ENCODE measurements at places on chromosomes 16 and 17.

DNA sequence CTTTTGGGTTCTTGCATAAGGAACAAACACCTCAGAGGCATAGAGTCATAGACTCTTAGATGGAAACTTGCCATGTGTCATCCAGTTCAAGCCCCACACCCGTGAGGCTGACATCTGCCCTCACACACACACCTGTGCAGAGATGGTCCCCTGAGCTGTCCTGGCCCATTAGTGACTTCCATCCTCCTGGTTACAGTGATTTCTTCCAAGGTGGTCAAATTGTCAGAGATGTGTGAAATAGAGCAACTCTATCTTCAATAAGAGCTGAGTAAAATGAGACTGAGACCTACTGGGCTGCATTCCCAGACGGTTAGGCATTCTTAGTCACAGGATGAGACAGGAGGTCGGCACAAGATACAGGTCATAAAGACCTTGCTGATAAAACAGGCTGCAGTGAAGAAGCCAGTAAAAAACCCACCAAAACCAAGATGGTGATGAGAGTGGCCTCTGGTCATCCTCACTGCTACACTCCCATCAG is 342.2 kb upstream of the TNRC6C start:
- DNase-seq = no peak

DNA sequence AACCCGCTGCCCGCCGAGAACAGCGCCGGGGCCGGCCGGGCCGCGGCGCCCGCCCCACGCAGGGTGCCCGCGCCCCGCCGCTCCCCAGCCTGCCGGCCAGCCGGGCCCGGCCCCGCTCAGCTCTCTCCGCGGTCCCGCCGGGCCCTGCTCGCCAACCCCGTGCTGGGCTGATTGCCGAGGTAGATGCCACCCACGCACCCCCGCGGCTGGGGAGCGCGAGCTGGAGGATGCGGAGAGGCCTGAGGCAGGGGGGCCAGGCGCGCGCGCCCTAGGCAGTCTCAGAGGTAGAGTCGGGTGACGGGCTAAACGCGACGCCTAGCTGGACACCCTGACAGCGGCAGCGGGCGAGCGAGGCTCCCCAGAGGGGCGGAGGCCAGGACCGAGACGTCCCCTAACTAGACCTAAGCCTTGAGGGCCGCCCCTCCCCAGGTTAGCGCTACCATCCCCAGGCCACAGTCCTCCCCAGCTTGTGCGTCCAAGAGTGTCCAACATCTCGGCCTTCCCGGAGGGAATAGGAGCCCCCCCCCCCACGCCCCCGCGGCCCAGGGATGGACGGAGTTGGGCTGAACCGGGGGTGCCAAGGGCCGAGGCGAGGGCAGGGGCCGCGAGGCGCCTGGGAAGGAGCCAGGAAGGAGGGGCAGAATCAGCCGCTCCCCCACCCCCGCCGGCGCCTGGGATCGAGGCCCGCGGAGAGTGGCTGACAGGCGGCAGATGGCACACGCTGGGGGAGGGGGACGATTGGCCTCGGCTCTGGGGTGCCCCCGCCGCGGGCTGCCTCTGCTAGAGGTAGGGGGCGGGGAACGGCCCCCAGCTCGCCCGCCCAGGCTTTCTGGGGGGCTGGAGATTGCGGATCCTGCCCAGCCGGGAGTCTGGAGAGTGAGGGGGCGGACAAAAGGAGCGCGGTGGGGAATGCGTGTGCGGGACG is 2.5 kb upstream of the ZNF423 start:
- no peak for DNase-seq

DNA sequence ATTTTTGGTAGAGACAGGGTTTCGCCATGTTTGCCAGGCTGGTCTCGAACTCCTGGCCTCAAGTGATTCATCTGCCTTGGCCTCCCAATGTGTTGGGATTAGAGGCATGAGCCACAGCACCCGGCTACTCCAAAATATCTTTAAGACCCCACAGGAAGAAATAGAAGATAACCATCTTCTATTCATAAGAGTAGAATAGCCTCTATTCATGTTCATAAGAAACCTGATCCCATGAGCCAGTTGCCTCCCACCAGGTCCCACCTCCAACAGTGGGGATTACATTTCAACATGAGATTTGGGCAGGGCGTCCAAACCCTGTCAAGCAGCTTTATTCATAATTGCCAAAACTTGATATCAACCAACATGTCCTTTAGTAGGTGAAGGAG is 13.9 kb upstream of the TMC7 start:
- DNase-seq = no peak

DNA sequence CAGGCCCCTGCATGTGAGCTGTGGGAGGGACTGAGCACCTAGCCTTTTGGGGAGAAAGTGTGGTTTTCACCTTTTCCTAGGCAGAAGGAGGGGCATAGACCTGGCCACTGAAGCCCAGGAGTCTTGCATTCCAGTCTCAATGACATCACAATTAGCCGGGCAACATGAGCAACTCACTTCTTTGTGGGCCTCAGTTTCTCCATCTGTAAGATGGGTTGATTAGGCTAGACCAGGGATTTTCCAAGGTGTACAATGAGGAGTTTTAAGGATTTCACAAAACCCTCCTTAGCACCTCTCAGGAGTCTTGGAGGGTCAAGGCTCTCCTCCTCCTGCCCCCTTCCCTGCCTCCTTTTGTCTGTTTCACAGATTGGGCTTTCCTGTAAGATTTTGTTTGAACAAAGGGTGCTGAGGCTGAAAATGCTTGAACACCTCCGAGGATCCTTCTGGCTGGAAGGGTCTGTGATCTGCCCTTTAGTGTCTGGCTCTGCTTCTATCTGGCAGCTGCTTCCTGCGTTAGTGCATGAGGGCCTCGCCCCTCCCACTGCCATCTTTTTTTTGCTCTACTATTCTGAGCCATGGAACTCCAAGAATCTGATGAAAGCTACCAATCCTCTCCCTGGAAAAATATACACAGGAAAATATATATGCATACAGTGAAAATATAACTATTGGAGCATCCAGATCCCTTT is 52.4 kb upstream of the ETV4 start:
- DNase-seq = no peak

DNA sequence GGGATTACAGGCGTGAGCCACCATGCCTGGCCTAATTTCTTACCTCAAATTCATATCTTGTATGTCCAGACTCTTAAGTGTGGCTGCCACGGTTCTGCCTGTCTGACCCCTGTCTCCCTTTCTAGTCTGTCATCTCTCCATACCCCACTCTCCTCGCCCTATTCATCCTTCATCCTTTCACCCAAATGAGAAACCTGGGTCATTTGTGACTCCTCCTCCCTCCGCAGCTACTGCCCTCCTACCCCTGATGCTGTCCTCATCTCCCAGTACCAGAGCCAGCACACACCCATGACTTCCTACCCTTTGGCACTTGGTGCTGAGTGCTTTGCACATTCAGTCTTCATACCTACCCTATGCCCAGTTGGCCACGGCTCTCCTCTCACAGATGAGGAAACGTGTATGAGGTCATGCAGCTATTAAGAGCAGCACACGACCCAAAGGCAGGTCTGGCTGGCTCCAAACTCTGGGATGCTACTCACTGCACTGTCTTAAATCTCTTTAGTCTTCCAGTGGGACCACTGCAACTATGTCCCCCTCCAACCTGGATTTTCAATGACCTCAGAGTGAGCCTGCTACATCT is 1.6 kb downstream of the SPATA32 start:
- no peak for DNase-seq

GRCh38 chr17:7042501-7043181 is 1.3 kb downstream of the SLC16A11 start:
- no peak for DNase-seq

DNA sequence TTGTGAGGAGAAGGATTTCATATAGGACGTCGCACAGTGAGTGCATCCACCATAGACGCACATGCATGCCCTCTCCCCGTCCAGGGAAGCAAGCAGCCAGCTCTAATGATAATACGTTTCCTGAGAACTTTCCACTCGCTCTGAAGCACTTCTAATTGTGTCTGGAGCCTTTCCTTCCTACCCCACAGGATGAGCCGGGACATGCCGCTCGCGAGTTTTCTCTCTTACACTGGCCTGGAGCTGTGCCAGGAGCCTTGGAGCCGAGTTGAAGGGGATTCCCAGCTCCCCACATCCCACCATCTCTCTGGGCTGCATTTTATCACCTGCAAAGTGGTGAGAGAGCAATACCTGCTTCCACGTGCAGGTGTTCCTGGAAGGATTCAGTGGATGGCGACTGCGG is 368.1 kb downstream of the C16orf95 start:
- no peak for DNase-seq

DNA sequence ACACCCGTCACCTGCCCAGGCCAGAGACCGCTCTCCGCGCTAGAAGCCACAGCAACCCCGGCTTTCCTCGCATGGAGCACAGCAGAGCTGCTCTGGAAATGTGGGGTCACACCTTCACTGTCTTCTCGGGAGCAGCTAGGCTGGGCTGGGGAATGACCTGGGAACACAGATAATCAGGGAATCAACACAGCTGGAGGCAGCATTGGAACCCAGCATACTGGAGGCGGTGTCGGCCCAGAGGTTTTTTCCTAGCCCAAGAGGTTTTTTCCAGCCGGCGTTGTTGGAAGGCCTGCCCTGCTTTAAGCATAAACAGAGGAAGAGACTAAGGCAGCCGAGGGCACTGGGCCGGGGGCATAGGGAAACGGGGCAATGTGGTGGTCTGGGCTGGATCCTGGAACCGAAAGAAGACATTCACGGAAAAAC is 791 bp upstream of the PLD6 start:
- no peak for DNase-seq

DNA sequence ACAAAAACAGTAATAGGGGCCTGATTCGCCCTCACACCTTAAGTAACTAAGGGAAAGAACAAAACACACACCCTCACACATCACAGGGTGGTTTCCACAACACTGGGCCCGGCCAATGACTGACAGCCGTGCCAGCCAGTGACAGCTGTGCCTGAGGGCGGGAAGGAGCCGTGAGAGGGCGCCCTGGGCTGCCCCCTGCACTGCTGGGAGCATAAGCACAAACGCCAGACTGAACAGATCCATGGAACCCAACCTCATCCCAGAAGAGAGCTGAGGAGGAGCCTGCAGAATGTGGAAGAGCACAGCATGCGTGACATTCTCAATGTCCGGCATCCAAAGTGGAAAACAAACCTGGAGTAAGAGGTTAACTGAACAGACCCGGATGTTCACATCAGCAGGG is 16.0 kb downstream of the CSNK1D start:
- no peak for DNase-seq

DNA sequence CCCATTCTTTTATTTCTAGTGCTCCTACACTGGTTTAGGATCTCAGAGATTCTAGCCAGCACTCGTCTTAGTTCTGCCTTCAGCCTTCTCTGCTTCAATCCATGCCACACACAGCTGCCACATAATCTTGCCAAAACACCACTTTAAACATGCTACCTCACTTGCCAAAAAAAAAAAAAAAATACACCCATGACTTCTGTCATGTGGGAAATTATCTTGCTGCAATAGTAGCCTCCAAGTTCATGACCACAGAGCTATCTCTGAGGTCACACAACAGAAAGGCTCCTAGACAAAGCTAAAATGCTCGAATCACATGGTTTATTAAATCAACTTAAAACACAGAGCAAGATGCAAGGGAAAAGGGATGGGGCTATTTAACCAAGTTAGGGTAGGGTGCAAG is 18.1 kb downstream of the FZD2 start:
- DNase-seq = no peak

- DNase-seq = no peak
Measured at GRCh38 chr17:82274134-82275020, 877 bp upstream of the CSNK1D start.

DNA sequence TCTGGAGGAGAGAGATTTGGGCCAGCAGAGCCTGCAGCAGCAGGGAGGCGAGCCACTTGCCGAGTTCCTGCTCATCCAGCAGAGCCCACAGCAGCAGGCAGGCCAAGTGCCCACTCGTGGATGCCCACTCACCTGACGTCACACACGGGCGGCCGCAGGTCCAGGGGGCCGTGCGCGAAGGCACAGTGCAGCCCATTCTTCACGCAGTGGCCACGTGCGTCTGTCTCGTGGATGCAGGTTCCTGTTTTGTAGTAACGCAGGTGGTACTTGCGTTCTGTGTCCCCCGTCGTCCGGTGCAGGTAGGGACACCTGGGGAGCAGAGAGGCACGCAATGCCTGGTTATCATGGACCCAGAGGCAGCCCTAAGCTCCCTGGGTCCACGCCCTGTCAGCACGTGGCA is 11.5 kb downstream of the UNKL start:
- DNase-seq = no peak

DNA sequence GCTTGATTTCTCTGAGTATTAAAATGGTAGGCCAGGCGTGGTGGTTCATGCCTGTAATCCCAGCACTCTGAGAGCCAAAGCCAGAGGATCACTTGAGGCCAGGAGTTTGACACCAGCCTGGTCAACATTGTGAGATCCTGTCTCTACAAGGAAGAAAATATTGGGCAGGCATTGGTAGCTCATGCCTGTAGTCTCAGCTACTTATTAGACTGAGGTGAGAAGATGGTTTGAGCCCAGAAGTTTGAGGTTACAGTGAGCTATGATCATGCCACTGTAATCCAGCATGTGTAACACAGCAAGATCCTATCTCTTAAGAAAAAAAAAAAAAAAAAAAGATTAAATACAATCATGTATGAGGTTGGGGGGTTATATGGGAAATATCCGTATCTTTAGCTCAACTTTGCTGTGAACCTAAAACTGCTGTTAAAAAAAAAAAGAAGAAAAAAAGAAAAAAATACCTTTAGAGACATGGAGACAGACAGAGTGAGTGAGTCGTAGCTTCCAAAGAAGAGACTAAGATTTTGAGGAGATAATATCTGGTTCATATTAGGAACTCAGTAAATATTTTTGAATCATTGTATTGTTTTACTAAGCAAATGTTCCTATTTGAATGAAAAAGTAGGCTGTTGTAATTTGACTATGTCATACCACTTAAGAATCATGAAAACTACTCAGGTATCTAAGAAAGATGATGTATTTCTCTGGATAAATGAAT is 325.7 kb upstream of the TBX2 start:
- DNase-seq = no peak

DNA sequence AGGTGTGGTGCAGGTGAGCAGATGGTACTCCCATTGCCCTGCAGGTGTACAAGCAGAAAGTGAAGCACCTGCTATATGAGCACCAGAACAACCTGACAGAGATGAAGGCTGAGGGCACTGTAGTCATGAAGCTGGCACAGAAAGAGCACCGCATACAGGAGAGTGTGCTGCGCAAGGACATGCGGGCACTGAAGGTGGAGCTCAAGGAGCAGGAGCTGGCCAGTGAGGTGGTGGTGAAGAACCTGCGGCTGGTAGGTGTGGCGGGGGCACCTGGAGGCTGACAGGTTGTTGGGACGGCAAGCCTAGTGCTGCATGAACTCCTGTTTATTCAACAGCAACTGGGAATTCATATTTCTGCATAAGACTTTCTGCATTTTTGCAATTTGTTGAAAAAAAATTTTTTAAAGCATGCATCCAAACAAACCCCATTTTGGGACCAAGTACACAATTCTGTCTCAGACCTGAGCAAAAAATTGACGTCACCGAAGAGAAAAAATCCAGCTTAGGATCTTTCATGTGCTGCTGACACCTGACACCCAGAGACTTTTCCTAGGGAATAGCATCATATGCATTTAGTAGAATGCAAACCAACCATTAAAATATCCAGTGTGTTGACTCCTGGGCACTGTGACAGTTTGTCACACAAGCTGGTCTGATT is 13.5 kb upstream of the DBNDD1 start:
- no peak for DNase-seq

- DNase-seq = peak; percentile 68
Measured at GRCh38 chr17:81453712-81454111, 58.5 kb downstream of the BAHCC1 start.

Data from GF-D8 (cell line).